Astrocyte (in vitro differentiated cells and primary cell): ENCODE measurements at places on chromosomes 11 and 22.

DNA sequence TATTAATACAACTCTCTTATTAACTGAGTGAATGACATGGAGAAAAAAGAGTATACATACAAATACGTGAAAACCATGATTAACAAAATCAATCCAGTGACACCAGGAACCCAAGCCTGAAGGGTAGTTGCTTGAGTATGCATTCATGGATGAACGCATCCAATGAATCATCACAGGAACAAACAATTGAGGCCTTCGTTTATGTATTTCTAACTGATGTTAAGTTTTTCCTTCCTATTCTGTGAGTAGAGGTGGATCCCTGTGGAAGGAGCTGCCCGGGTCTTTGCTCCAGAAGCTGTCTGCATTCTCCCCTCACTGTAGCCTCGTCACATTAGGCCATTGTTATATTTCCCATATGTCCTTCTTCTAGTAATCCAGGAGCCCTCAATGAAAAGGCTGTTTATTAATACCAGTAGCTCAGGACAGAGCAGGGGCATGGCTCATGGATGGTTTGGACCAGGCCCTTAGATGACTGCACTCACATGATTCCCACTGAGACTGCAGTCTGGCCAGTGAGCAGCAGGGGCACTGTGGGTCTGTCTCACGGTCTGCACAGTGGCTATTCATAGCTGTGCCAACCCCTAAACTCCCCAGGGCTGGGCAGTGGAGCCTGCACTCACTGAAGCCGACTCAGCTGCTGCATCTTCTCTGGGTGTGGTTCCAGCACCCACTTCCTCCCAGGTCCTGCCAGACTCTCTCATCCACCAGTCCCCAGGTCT lies 128.1 kb upstream of the TOP3B start:
- H3K4me3 ChIP-seq = no peak overlapping the region
- H3K27me3 ChIP-seq = peaks cover 3% of the 10 kb centered on the region
- peak overlapping the region; percentile 74 for H3K27ac ChIP-seq

GRCh38 chr22:30933457-30933856 lies 35.1 kb downstream of the MORC2 start:
- no peak overlapping the region for H3K4me3 ChIP-seq
- no peaks in the 10 kb centered on the region for H3K4me1 ChIP-seq
- H3K27me3 ChIP-seq = no peaks in the 10 kb centered on the region
- DNase-seq = no peak
- peaks cover 75% of the 10 kb centered on the region for H3K36me3 ChIP-seq

- no peaks in the 10 kb centered on the region for H3K36me3 ChIP-seq
- H3K4me1 ChIP-seq = no peaks in the 10 kb centered on the region
- no peak overlapping the region for H3K4me3 ChIP-seq
- no peak for DNase-seq
- no peaks in the 10 kb centered on the region for H3K27me3 ChIP-seq
Observed at GRCh38 chr11:63274776-63275175, 31.4 kb upstream of the SLC22A25 start.

GRCh38 chr11:117187428-117187798 lies 8.9 kb downstream of the SIDT2 start:
- DNase-seq = no peak
- H3K36me3 ChIP-seq = peaks cover 14% of the 10 kb centered on the region
- H3K4me1 ChIP-seq = no peaks in the 10 kb centered on the region
- no peaks in the 10 kb centered on the region for H3K27me3 ChIP-seq
- no peak overlapping the region for H3K27ac ChIP-seq
- H3K4me3 ChIP-seq = no peak overlapping the region

- H3K27me3 ChIP-seq = no peaks in the 10 kb centered on the region
- no peaks in the 10 kb centered on the region for H3K36me3 ChIP-seq
- H3K27ac ChIP-seq = no peak overlapping the region
- no peak overlapping the region for H3K4me3 ChIP-seq
- no peaks in the 10 kb centered on the region for H3K4me1 ChIP-seq
Observed at GRCh38 chr22:17303840-17304779, 65.2 kb upstream of the CECR2 start.

- H3K4me1 ChIP-seq = no peaks in the 10 kb centered on the region
- no peaks in the 10 kb centered on the region for H3K27me3 ChIP-seq
- no peak for DNase-seq
- no peaks in the 10 kb centered on the region for H3K36me3 ChIP-seq
- H3K4me3 ChIP-seq = no peak overlapping the region
Observed at GRCh38 chr11:41175304-41175972, 284.0 kb downstream of the LRRC4C start.

GRCh38 chr11:26944866-26945664 lies 48.8 kb upstream of the FIBIN start:
- peak overlapping the region; percentile 89 for H3K27ac ChIP-seq
- peaks cover 50% of the 10 kb centered on the region for H3K4me1 ChIP-seq
- DNase-seq = peak; percentile 62
- no peaks in the 10 kb centered on the region for H3K36me3 ChIP-seq
- H3K4me3 ChIP-seq = no peak overlapping the region
- no peaks in the 10 kb centered on the region for H3K27me3 ChIP-seq

- H3K4me1 ChIP-seq = no peaks in the 10 kb centered on the region
- no peak overlapping the region for H3K27ac ChIP-seq
- H3K36me3 ChIP-seq = peaks cover 38% of the 10 kb centered on the region
- DNase-seq = no peak
Observed at GRCh38 chr11:117395476-117395875, 67.8 kb downstream of the CEP164 start.

GRCh38 chr11:117875382-117876058 lies 938 bp downstream of the FXYD6 start:
- no peaks in the 10 kb centered on the region for H3K36me3 ChIP-seq
- peak overlapping the region; percentile 63 for H3K4me3 ChIP-seq
- H3K27me3 ChIP-seq = peaks cover 56% of the 10 kb centered on the region
- no peak overlapping the region for H3K27ac ChIP-seq
- no peak for DNase-seq

DNA sequence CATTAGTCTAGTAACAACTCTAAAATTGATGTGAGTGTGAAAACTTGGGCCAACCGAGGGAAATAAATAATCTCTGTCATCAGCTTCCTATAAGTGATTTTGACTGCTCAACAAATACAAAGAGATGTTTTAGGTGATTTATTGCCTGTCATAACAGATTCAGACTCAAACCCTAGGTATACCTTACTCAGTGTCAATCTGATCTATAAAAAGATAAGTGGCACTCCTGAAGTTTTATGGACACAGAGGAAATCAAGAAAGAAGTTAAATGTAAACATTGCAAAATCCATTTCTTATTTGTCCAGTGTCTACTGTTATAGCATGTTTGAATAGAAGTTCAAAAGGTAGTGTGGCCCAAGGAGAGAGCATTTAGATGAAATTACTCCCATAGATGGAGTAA lies 30.4 kb upstream of the TYR start:
- DNase-seq = no peak
- H3K27ac ChIP-seq = no peak overlapping the region
- H3K27me3 ChIP-seq = no peaks in the 10 kb centered on the region
- H3K4me1 ChIP-seq = no peaks in the 10 kb centered on the region

DNA sequence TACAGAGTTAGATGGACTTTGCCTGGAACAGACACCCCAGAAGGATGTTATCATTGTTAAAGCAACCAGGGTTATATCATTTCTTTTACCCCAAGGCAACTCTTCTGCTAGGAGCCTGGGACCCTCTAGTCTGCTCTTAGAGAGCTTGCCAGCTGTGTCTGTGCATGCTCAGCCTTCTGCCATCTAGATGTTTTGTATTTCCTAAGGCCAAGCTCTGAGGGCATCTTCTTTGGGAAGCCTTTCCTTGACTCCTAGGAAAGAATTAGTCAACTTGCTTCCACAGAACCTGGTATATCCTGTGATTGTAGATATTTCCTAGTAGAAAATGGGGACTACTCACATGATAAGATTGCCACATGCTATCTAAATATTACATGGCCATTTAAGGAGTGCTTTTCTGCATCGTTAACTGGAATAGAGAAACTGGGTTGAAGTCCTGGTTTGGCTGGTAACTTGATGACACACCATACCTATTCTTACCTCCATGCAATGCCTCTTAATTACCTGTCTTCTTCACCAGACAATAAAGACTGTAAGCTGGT lies 87.6 kb downstream of the STIM1 start:
- H3K36me3 ChIP-seq = no peaks in the 10 kb centered on the region
- DNase-seq = no peak
- no peak overlapping the region for H3K4me3 ChIP-seq
- H3K27me3 ChIP-seq = no peaks in the 10 kb centered on the region

DNA sequence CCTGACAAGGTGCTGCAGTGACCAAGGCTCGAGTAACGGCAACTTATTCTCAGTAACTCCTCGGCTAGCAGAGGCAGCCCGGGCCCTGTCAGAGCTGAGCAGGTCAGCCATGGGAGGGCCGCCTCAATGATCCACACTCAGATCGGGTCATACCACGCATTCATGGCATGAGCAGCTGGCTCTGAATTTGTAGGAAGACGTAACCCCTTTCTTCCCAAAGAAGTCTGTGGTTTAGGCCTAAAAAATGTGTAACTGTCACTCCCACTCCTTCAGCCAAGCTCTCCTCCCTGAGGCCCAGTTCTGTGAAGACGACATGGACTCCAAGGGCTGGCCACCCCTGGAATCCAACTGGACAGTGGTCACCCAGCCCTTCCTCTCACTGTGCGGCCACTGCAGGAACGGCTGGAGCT lies 30.0 kb downstream of the PPP2R1B start:
- H3K4me3 ChIP-seq = no peak overlapping the region
- H3K27me3 ChIP-seq = no peaks in the 10 kb centered on the region
- peaks cover 15% of the 10 kb centered on the region for H3K36me3 ChIP-seq
- H3K4me1 ChIP-seq = peaks cover 46% of the 10 kb centered on the region

- H3K36me3 ChIP-seq = no peaks in the 10 kb centered on the region
- H3K4me1 ChIP-seq = no peaks in the 10 kb centered on the region
- peaks cover 2% of the 10 kb centered on the region for H3K27me3 ChIP-seq
Observed at GRCh38 chr11:67636962-67637361, 2.6 kb downstream of the TBX10 start.

- H3K4me3 ChIP-seq = peak overlapping the region; percentile 67
- no peak overlapping the region for H3K27ac ChIP-seq
- no peak for DNase-seq
- H3K4me1 ChIP-seq = no peaks in the 10 kb centered on the region
- H3K27me3 ChIP-seq = no peaks in the 10 kb centered on the region
Observed at GRCh38 chr11:64164392-64165312, 1.3 kb downstream of the MACROD1 start.

- no peaks in the 10 kb centered on the region for H3K4me1 ChIP-seq
- no peak overlapping the region for H3K27ac ChIP-seq
- no peaks in the 10 kb centered on the region for H3K36me3 ChIP-seq
- H3K4me3 ChIP-seq = no peak overlapping the region
- DNase-seq = no peak
- no peaks in the 10 kb centered on the region for H3K27me3 ChIP-seq
Observed at GRCh38 chr11:26126741-26127140, 205.2 kb upstream of the ANO3 start.

GRCh38 chr11:3191586-3192324 lies 26.6 kb upstream of the OSBPL5 start:
- no peak for DNase-seq
- H3K36me3 ChIP-seq = no peaks in the 10 kb centered on the region
- no peak overlapping the region for H3K4me3 ChIP-seq
- no peaks in the 10 kb centered on the region for H3K4me1 ChIP-seq

- DNase-seq = no peak
- H3K4me3 ChIP-seq = no peak overlapping the region
- H3K36me3 ChIP-seq = no peaks in the 10 kb centered on the region
- H3K4me1 ChIP-seq = peaks cover 46% of the 10 kb centered on the region
- H3K27ac ChIP-seq = no peak overlapping the region
- no peaks in the 10 kb centered on the region for H3K27me3 ChIP-seq
Observed at GRCh38 chr22:19175602-19176174, 2.8 kb downstream of the SLC25A1 start.

- no peaks in the 10 kb centered on the region for H3K27me3 ChIP-seq
- no peak overlapping the region for H3K27ac ChIP-seq
- H3K36me3 ChIP-seq = no peaks in the 10 kb centered on the region
- H3K4me1 ChIP-seq = no peaks in the 10 kb centered on the region
- no peak for DNase-seq
- no peak overlapping the region for H3K4me3 ChIP-seq
Observed at GRCh38 chr11:60362241-60362640, 16.1 kb upstream of the MS4A7 start.

GRCh38 chr11:116579857-116580727 lies 192.7 kb downstream of the BUD13 start:
- H3K4me1 ChIP-seq = peaks cover 9% of the 10 kb centered on the region
- H3K27ac ChIP-seq = no peak overlapping the region
- H3K27me3 ChIP-seq = peaks cover 45% of the 10 kb centered on the region
- no peaks in the 10 kb centered on the region for H3K36me3 ChIP-seq
- no peak for DNase-seq

DNA sequence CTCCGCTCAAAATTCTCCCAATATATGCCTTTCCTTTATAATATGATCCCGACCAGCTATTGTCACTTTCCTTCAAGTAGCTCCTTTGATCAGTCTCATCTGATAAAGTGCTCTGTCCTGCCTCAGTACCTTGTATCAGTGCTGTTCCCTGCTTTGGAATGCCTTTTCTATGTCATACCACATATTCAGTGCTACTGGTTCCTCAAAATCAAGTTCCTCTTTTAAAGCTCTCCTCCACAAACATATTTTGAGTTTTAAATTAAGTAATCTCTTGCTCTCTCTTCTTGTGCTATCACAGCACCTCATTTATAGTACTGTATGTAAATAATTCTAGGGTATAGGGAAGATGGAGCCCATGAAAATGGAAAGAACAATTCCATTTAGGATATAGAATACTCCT lies 137.1 kb upstream of the CTSC start:
- H3K4me1 ChIP-seq = peaks cover under 1% of the 10 kb centered on the region
- no peaks in the 10 kb centered on the region for H3K27me3 ChIP-seq
- DNase-seq = no peak
- no peaks in the 10 kb centered on the region for H3K36me3 ChIP-seq
- H3K27ac ChIP-seq = no peak overlapping the region

GRCh38 chr11:117815262-117815803 lies 9.2 kb downstream of the FXYD2 start:
- no peak overlapping the region for H3K4me3 ChIP-seq
- H3K4me1 ChIP-seq = peaks cover 23% of the 10 kb centered on the region
- no peaks in the 10 kb centered on the region for H3K36me3 ChIP-seq
- no peaks in the 10 kb centered on the region for H3K27me3 ChIP-seq
- H3K27ac ChIP-seq = no peak overlapping the region

- H3K4me1 ChIP-seq = peaks cover 9% of the 10 kb centered on the region
- DNase-seq = no peak
- H3K27ac ChIP-seq = no peak overlapping the region
- peaks cover 5% of the 10 kb centered on the region for H3K27me3 ChIP-seq
Observed at GRCh38 chr11:61954106-61954850, 4.1 kb downstream of the BEST1 start.

- no peak overlapping the region for H3K4me3 ChIP-seq
- peaks cover 9% of the 10 kb centered on the region for H3K27me3 ChIP-seq
- no peaks in the 10 kb centered on the region for H3K4me1 ChIP-seq
- no peaks in the 10 kb centered on the region for H3K36me3 ChIP-seq
- DNase-seq = no peak
- H3K27ac ChIP-seq = no peak overlapping the region
Observed at GRCh38 chr11:120651396-120651795, 139.8 kb downstream of the GRIK4 start.

GRCh38 chr22:31639436-31640039 lies 22.5 kb downstream of the PISD start:
- H3K36me3 ChIP-seq = no peaks in the 10 kb centered on the region
- no peak overlapping the region for H3K4me3 ChIP-seq
- peaks cover 3% of the 10 kb centered on the region for H3K4me1 ChIP-seq
- H3K27me3 ChIP-seq = no peaks in the 10 kb centered on the region
